Fibroblast of skin of back (primary cell): ENCODE measurements at places on chromosomes 2 and 18.

DNA sequence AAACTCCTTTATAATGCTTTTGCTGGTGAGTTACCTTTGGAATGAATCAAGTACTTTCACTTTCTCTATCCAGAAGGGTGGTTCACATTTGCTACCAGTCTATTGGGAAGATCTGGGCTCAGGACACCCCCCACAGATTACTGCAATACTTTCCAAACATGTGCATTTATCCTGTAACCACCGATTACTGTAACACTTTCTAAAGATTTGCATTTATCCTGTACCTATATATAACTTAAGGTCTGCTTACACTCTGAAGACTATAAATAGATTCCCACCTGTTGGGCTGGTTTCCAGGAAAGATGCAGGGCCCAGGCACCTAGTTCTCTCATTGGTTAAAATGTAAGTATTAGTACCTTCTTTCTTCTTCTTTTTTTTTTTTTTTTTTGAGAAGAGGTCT, 113.0 kb upstream of the NEDD4L start:
- DNase-seq: no peak

DNA sequence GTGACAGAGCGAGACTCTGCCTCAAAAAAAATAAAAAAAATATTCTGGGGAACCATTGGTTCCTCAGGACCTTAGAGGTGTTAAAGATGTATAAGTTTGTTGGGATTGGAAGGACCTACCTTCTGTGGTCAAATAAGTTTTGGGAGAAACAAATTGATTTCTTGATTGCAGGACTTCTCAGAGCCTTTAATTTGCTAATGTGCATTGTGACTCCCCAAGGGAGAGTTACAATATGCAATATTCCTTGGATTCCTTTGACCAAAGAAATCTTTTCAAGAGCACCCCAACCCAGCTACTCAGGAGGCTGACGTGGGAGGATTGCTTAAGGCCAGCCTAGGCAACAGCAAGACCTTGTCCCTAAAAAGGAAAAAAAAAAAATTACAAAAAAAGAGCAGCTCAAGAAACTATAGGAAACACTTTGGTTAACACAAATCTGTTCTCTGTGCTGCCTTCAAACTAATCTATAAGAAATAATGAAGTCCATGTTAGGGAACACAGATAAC, 6.5 kb downstream of the NAGK start:
- no peak for DNase-seq

- DNase-seq: no peak
These were observed 69.2 kb upstream of the VWC2L start for GRCh38 chr2:214341646-214342045.

GRCh38 chr2:33085646-33086045, 138.9 kb downstream of the LTBP1 start:
- DNase-seq: no peak

- no peak for DNase-seq
These were observed 344.4 kb upstream of the SLC39A10 start for GRCh38 chr2:195312662-195313061.
